ENCODE measurements at places on chromosomes 7 and 10.
A peak's percentile ranks its signal among the peaks of the same experiment; 100 is the strongest.

DNA sequence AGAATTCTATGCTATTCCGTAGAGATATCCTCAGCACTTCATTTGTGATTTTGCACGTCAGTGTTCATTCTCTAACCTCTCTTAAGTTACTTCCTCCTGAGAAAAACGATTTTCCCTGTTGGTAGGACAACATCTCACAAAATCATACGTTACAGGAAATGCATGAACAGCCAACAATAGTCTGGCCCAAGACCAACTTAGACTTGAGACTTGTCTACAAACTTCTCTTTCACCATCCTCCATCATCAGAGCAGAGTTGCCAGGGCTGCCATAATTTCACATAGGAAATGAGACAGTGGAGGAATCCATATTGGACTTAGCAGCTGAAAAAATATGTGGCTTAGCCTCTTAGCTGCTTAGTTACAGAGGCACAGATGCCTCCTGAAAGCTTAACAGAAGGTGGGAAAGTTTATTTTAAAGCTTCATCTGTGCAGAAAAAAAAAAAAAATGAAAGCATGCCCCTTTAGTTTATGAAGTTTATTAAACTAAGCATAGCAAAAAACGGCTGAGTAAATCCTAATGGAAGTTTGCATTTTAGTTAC, 222.5 kb upstream of the CACNA2D1 start:
- DNase-seq, result no peak

GRCh38 chr7:135706858-135707569, 21.0 kb downstream of the SLC13A4 start:
- DNase-seq, result no peak

- DNase-seq, result no peak
Observed at GRCh38 chr7:26409661-26410547, 118.2 kb downstream of the SNX10 start.

DNA sequence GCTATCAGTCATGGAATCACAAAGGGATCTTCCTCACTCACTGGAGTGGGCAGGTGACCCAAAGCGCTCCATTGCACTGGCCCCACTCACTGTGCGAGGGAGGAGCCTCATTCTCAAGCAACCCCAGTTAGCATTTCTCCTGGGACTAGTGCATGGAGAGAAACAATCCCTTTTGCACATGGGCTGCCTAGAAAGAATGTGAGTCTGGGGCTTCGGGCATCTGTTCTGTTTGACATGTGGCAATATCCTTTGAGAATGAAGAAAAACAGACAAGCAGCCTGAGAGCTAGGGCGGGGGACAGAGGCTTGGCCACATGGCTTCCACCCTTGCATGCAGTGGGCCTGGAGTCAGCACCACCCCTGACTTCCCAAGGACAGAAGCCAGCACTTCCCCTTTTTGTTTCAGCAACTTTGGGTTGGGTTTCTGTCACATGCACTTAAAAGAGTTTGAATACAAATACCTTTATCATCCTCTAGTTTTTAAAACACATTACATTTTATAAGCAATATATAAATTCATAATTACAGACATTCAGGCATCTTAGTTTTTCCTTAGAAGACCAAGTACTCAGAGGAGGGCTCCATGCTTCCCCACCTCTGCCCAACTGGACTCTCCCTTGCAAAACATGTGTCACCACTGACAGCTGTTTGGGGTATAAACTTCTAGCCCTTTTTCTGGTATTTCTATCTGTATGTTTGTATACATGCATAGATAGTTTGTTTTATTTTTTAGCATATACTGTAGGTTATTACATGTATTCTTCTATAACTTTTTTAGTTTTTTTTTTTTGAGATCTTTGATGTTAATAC, 73.8 kb downstream of the RBM20 start:
- no peak for DNase-seq

GRCh38 chr7:151866761-151867655, 9.9 kb downstream of the PRKAG2 start:
- no peak for DNase-seq

- no peak for DNase-seq
Observed at GRCh38 chr7:56007891-56008290, 43.4 kb downstream of the PSPH start.

GRCh38 chr10:64846700-64847099, 1325.5 kb downstream of the REEP3 start:
- no peak for DNase-seq

DNA sequence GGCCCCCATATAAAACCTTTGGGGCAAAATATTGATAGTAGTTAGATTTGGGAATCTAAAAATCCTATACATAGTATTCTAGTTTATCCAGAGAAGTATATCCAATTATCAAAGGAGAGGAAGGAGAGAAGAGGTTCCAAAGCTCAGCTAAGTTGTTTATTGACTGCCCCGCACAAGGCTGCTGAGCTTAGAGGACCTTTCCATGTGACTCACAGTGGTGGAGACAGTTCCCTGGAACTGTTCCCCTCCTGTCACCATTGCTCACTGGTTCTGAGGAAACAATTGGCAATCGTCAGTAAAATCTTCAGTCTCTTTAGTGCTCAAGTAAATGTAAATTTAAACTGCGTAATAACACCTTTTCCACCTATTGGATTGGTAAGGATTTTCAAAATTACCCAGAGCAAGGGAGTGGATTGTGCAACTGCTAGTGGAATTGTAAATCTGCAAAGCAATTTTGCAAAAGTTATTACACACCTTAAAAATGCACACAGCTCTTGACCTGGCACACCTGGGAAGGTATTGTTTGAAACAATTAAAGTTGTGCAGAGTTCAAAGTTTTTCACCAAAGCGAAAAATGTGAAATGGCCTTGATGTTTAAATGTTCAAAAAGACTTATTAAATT, 63.1 kb downstream of the EEPD1 start:
- DNase-seq, result no peak

GRCh38 chr10:132508581-132509443, 28.8 kb upstream of the INPP5A start:
- DNase-seq, result no peak

GRCh38 chr7:101901661-101902491, 84.5 kb downstream of the CUX1 start:
- no peak for DNase-seq

GRCh38 chr7:75660566-75661215, 78.0 kb downstream of the HIP1 start:
- DNase-seq, result no peak

- DNase-seq, result peak; percentile 26
Observed at GRCh38 chr10:119029613-119030420, at the start of gene NANOS1. Gene NANOS1, plus strand, starts transcription at chr10:119029714. Its CDS starts 88 bp downstream, at chr10:119029802.

DNA sequence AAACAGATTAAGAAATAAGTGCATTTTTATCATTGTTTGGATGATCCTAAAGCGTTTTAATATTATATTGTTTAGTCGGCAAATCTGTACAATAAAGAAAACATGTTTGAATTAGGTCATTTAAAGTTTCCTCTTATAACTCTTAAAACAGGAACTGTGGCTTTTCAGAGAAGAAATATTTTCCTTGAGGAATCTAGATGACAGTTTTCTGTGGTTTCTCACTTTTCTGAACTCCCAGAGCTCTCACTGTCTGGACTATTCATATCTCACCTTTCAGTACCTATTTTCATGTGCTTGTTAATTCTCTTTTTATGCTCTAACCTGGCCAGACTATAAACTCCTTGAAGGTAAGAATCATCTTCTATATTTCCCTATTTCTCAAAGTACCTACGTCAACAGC, 135.1 kb downstream of the CHN2 start:
- no peak for DNase-seq

- DNase-seq, result no peak
Observed at GRCh38 chr10:22685926-22686325, 28.5 kb downstream of the PIP4K2A start.
